Stimulated activated CD4-positive, alpha-beta T cell treated with anti-CD3 and anti-CD28 coated beads, Interleukin-2, amount 100 ng/mL, for 24 hours (primary cell): ENCODE measurements at places on chromosomes 7 and 10.

GRCh38 chr10:122525788-122526187, 34.8 kb upstream of the DMBT1 start:
- no peak for DNase-seq

DNA sequence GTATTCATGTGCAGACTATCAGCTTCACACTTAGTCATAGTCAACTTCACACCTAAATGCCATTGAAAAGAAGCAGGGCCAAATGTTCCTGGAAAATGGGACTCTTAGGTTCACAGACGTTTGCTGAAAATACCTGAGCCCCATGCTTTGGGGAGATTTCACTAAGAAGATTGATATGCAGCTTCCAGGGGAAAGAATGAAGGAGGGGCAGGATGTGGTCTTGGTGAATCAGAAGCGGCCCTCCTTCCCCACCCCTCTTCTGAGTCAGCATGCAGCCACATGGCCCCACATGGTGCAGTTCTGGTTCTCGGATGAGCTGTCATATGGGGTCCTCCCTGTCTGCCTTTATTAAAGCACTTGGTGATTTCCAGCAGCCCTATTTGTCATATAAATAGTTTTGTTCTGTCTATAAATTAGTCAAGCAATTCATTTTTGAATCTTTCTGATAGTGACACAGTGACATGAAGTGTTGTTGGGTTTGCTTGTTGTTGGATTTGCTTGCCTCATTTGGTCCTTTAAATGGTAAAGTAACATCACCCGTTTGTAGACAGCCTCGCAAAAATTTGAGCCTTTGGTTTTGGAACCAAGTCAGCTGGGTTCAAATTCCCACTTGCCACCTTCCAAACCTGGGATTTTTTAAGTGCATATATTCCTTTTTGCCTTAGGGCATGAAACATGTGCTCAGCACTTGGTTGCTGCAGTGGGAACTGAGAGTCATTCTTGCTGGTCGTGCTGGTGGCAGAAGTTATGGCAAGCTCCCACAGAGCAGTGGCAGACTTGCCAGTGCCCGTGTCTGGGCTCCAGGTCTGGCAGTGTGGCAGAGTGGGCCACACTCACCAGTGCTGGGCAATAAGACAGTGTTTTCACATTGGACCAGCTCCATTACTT, 68.1 kb upstream of the CDK6 start:
- peak; percentile 87 for DNase-seq

GRCh38 chr10:79267499-79267898, 79.8 kb upstream of the PPIF start:
- no peak for DNase-seq

- no peak for DNase-seq
These were observed 24.0 kb downstream of the WASL start for GRCh38 chr7:123724817-123725253.

DNA sequence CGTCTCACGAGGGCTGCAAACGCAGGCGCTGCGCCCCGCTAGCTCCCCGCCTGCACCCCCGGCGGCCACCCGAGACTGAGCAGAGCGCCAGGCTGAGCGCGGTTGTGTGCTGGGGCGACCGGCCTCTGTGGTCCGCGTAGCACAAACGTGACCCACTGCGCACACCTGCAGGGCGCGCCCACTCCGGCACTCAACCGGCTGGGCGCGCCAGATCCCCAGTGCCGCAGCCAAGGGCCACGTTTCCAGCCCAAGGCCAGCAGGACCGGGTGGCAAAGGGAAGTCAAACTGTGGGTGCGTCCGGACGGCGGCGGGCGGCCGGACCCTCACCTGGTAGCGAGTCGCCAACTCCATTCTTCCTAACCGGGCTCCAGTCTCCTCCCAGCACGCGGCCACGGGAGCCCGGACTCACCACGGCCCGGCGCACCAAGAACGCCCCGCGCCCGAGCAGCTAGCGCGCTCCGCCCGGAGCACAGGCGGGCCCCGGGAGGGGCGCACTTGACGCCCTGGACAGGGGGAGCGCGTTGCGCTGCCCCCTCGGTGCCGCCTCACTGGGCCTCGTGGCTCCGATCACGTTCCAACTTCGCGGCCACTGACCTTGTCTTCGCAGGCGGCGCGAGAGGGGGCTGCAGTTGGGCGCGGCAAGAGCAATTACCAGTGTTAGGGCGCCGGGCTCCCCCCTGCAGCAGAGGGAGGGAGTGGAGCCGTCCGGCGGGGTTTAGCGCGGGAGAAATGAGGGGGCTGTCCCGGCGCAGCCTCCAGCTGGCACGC, at the start of gene CDCA7L:
Gene CDCA7L (minus strand): TSS at position 446 of the 768 bp plus-strand sequence. CDS start 95 bp downstream, at position 351.
- DNase-seq, result peak; percentile 80

- no peak for DNase-seq
These were observed 2.5 kb upstream of the LRIT2 start for GRCh38 chr10:84227810-84228209.

DNA sequence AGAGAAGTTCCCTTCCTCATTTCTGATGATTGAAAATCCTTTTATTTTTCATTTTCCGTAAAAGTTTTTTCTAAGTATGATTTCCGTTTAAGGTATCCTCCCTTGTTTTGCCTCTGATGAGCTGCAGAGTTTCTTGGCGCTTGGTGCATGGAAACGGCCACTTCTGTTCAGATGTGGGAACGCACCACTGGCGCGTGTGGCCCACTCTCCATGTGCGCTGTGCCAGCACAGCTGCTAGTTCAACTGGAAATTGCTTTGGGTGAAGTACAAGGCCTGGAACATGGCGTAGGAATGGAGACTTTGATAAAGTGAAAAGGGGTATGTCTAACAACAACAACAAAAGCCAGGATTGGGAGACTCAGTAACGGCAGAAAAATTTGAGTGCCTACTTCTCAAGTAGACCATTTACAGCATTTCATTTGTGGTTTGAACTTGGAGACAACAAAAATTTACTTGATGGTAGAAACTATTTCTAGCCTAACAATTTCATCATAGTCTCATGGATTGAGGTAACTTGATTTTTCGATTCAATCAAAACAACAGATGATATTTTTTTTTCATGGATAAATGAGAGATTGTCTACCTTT, 364.2 kb downstream of the SUGCT start:
- DNase-seq, result no peak

DNA sequence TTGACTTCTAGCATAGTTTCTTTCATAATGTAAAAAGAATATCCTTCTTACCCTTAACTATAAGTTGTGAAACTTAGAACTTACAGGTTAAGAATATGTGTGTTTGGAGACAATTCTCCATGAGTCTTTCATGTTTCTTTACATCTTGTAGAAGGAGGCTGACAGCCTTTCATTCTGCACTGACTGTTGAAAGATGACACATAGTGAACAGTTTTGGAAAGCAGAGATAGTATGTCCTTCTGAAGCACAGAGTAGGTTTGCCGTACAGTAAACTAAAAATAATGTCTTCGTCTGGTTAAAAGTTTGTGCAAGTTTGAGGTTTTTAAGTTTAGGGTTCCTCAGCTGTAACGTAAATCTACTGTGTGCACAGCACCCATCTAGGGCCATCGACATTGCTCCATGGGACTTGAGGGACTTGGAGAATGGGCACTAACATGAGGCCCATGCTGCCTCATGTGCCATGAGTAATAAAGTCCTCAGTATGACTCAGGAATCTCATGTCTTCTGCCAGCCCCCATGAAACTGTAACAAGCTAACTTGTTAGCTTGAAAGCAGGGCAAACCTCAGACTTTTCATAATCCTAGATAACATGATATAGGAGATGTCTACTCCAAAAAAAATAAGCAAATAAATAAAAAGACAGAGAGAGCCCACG, 24.5 kb upstream of the ELAPOR2 start:
- DNase-seq, result no peak
